Stimulated activated CD8-positive, alpha-beta memory T cell treated with anti-CD3 and anti-CD28 coated beads, Interleukin-15, amount 100 ng/mL, for 1 hour (primary cell): ENCODE measurements at places on chromosomes 2 and 18.

DNA sequence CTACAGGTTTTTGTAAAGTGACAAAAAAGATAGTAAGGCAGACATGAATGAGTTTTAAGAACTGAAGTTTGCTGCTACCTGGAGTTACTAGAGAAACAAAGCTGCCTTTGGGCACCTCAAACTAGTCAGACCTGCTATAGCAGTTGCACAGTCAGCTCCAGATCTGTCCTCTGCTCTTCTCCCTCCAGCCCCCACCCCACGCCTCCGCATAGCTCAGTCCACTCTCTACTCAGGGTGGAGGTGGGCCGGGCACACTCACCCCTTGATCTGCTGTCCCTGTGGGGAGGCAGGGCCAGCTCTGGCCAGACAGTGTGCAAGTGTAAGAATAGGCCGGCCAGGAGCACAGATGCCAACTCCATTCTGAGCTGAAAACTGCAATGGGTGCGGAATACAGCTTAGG lies 4.1 kb downstream of the SERTAD2 start:
- DNase-seq = no peak

DNA sequence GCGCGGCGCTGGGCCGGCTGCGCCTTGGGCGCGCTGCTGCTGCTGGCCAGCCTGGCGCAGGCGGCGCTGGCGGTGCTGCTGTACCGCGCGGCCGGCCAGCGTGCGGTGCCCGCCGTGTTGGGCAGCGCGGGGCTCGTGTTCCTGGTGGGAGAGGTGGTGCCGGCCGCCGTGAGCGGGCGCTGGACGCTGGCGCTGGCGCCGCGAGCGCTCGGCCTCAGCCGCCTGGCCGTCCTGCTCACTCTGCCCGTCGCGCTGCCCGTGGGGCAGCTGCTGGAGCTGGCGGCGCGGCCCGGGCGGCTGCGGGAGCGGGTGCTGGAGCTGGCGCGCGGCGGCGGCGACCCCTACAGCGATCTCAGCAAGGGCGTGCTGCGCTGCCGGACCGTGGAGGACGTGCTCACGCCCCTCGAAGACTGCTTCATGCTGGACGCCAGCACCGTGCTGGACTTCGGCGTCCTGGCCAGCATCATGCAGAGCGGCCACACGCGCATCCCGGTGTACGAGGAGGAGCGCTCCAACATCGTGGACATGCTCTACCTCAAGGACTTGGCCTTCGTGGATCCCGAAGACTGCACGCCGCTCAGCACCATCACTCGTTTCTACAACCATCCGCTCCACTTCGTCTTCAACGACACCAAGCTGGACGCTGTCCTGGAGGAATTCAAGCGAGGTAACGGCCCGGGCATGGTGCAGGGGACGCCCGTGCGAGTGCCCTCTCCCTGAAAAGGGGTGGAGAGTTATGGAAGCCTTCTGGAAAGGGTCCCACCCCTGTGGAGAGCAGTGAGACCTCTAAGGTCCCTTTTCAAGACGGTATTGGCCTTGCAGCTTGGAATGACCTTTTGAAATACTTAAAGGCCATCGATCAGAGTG lies 1.0 kb downstream of the CNNM3 start:
- no peak for DNase-seq

GRCh38 chr18:12121175-12122042 lies 27.8 kb downstream of the ANKRD62 start:
- DNase-seq = no peak

DNA sequence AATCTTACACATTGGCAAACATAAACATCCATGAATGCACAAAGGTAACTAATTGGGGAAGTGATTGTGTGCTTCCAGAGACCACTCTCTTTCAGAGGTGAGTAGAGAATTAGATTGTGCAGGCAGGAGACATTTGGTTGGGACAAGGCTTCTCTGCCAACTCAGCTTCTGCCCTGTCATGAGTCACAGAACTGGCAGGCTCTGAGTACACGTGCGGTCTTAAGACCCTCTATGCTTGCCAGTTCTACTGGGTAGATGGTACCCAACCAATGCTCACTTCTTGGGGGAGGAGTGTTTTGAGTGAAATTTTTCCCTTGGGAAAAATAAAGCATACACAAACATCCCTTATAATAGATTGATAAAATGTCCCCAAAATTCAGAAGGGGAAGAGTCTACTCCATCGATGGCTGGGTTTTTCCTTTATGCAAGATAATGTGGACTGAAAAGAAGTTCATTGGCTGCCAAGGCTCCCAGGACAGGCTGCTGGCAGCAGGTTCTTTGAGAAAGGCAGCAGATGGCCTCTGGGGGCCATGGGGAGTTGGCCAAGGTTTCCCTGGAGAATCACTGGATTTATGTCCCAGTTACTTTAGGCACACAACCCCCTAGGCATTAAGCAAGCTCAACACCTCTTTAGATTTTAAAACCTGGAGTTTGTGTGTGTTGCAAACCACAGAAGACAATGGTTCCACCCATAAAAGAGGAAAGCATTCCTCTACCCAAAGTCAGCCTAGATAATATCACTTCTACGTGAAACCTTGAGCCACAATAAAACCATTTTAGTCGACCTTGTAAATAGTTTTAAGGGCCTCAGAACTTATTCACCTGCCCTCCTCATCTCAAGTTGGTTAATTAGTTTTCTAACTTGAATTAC lies 417.0 kb downstream of the TXNL1 start:
- no peak for DNase-seq

DNA sequence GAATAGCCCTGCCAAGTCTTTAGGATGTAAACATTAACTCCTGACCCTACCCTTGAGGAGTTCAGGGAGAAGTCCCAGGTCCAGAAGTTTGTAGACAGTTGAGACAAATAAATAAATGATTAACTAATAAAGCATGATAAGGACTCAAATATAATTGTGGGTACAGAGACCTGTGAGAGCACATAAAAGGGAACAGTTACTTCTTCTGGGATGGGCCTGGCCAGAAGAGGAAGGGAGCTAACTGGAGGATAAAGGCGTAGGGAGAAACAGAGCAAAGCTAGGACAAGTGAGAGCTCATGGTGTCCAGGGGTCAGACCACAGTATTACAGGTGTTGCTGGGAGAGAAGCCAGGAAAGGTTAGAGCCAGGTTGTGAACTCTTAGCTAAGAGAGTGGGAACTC lies 3.0 kb downstream of the LCLAT1 start:
- DNase-seq = no peak

DNA sequence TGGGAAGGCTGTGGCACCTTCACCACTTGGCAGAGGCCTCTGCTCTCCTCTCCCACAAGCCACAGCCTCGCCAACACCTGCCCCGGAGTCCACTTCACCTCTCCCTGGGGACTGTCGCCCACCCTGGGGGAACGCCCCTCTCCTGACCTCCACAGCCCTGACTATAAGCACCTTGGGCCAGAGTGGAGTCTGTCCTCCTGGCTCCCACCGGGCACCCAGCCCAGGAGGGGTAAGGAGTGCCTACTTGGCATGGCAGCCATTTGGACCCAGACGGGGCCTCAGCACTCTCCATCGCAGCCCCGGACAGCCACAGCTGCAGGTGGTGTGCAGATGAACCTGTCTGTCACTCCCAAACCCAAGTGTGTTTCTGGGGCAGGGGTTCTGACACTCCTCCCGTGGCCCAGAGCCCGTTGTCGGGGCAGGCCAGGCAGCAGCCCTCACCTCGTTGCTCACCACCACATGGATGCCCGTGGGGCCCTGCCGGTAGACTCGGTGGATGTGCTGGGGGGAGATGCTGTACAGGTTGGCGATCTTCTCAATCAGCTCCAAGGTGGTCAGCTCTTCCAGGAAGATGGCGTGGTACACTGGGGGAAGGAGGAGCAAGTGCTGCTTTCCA lies 53.5 kb downstream of the TFCP2L1 start:
- DNase-seq = no peak

DNA sequence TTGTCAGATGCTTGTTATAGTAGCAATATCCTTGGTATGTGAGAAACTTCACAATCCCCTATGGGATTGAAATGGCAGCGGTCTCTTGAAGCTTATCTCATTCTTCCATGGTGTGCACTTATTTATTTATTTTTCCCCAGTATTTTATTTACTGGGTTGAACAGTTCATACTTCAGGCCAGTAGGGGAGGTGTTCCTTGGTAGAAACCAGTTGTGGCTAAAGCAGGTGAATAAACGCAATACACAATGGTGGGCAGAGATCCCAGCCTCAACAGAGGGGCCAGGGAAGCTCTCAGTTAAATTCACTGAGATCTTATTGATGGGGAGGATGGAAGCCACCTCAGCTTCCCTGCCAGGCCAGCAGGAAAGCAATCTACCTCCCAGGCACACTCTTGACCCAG lies 93.7 kb upstream of the SRD5A2 start:
- no peak for DNase-seq

GRCh38 chr2:213284105-213285090 lies at the start of gene SPAG16:
Gene SPAG16, plus strand, starts transcription at chr2:213284464.
- DNase-seq = peak; percentile 89

GRCh38 chr2:46954951-46955571 lies 39.5 kb upstream of the MCFD2 start:
- no peak for DNase-seq

GRCh38 chr2:8729939-8730338 lies 48.1 kb downstream of the ID2 start:
- no peak for DNase-seq

DNA sequence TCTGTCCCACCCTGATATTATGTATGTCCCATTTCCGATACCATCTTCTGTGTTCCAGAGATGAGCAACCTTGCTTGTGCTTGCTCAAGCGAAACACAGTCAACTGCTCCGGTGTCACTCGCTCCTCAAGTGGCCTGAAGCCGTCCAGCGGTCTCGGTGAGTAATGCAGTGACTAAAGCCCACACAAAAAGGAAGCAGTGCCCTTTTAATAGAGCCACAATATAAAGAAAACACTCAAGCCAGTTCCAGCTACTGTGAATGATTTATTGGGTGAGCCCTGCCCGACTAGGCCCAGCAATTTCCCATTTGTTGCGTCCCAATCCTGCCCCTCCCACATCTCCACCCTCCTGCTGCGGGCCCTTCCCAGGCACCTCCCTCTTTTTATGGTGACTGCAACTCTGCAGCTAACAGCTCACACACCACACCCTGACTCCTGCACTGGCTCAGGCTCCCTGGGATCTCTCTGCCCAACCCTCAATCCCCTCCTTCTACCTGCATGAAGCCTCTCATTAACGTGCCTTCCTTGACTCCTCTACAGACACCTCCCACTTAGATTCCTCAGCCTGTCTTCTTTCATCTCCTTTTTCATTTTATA lies 44.2 kb upstream of the DSC1 start:
- DNase-seq = no peak
